ENCODE measurements at places on chromosomes 1 and 21.

DNA sequence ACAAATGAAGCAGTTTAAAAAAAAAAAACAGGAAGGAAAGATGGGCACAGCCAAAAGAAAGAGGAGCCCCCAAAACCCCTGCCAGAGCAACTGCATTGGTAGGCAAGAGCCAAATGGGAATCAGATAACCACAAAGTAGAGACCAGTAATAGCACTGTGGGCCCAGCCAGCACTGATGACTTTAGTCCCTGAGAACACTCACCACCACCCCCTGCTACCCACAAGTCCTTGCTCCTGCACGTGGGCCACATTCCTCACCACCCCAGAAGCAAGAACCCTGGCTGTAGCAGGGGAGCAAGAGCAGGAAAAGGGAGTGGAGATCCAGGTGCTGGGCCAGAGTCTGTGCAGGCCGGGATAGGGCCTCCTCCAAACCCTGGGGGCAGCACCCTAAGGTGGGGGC lies 86.1 kb downstream of the RRAGC start:
- DNase-seq = no peak

DNA sequence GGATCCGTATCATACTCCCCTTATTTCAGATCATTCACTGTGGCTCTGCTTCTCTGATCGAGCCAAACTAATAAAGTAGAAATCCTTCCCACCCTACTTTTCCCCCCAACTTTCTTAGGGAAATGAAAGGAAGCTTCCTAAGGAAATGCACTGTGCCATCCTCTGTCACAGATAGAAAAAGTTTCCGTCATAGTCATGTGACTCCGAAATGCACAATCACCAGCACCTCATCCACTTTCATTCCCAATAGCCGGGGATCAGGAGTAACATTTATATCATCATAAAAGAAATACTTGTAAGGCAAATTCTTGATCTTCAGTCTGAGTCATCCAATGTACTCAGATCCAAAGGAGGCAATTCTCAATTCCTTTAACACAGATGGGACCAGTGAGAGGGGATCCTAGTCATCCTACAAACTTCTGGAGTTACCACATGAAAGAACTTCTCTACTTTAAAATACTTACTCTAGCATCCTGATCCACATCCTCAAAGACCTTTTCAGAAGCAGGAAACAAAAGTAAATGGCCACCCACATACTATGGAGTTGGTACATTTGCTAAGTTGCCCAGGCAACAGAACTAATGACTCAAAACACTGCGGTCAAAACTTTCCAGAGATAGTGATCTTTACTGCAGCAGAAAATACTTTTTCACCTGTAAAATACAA lies 97.8 kb upstream of the ZC3H11B start:
- DNase-seq = no peak

GRCh38 chr1:75542818-75543570 lies 67.9 kb downstream of the SLC44A5 start:
- DNase-seq = no peak

GRCh38 chr1:2603521-2604155 lies 17.1 kb downstream of the PRXL2B start:
- DNase-seq = no peak

GRCh38 chr1:27509127-27510080 lies 19.4 kb upstream of the WASF2 start:
- DNase-seq = no peak

DNA sequence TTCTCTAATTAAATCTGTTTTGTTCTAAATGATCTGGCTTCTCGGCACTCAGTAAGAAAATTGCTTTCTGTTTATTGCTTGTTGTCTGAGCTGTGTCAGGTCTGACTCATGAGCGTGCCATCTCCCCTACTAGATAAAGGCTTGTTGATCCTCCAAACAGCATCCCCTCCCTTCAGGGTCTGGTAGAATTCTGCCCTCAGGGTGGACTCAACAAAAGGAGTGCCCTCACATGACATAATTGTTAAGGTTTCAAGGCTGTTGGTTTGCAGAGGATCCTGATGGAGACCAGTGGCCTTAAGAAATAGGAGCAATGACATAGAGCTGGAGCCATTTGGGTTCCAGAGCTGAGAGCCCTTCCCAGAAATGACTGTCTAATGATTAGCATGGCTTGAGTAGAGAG lies 36.0 kb upstream of the ATP2B4 start:
- DNase-seq = no peak

DNA sequence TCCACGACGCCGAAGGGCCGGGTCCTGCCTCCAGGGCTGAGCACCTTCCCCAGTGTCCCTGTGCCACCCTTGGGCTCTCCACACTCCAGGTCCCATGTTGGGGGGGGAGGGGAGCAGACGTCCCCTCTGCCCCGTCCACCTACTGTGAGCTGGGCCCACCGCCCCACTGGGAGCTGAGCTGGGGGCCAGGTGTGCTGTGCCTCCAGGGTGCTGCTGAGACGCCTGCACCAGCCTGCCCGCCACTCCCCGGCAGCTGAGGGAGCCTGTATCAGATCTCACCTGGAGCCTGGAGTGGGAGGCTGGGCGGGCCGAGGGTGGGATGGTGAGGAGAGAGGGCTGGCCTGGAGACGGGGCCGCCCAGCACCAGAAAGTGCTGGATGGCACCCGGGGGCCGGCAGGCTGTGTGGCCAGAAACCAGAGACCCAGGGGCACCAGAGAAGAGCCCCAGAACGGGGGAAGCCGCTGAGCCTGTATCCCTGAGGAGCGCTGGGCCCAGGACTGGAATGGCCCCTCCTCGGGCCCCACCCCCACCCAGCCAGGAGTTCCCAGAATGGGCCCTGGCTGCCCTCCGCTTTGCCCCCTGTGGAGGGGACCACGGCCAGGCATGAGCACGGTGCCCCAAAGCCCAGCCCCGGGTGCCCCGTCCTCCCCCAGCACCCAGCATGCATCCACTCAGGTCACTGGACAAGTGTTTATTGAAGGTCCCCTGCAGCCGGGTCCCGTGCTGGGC lies 3.4 kb downstream of the TNFRSF18 start:
- no peak for DNase-seq

- no peak for DNase-seq
Measured at GRCh38 chr1:14476170-14476955, 122.1 kb upstream of the KAZN start.

DNA sequence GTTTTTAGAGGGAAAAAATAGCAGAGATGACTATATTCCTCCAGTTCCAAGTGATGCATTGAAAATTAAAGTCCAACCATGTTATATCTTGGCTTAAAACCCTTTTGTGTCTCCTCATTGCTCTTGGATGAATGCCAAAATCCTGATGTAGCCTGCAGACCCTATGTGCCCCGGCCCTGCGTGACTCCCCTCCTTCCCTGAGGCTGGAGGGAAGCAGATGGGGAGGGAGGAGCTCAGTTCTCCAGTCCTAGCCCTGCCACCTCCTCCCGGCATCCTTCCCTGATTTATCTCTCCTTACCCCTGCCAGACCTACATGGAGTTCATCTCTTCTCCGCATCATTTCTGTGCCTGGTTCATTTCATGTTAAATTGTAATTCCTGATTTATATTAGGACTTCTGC lies 397.4 kb downstream of the PTPRU start:
- no peak for DNase-seq

DNA sequence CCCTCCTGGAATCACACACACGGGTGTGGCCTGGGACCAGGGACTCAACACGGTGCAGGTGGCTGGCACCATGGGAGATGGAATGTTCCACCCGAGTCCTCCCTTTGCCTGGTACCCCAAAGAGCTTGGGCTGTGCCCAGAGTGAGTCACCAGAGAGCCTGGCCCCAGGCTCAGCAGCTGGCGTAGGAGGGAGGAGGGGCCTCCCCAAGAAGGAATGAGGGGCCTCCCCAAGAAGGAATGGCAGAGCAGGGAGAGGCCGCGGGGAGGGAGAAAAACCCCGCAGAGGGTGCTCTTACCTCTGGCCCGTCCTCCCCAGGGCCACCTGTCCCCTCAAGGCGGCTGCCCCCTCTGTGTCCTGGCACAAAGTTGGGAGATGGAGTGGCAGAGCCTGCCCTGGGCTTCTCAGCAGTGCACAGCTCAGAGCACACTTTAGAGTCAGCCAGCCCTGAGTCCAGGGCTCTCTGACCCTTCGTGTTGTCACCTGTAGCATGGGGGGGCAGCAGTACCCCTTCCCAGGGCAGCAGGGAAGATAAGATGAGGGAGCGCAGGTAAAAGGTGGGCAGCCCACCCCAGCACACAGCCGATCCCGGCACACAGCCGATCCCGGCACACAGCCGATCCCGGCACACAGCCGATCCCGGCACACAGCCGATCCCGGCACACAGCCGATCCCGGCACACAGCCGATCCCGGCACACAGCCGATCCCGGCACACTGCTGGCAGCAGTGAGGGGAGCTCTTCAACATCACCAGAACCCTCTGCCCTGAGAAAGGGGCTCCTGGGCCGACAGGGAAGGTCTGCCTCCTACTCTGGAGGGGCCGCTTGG lies 20.2 kb upstream of the KCNAB2 start:
- peak; percentile 79 for DNase-seq

GRCh38 chr1:51768971-51769588 lies 109.4 kb downstream of the NRDC start:
- DNase-seq = peak; percentile 71

- DNase-seq = no peak
Measured at GRCh38 chr1:177392336-177392735, 221.6 kb downstream of the BRINP2 start.

- DNase-seq = peak; percentile 1
Measured at GRCh38 chr21:40049031-40049930, 182.0 kb downstream of the PCP4 start.

DNA sequence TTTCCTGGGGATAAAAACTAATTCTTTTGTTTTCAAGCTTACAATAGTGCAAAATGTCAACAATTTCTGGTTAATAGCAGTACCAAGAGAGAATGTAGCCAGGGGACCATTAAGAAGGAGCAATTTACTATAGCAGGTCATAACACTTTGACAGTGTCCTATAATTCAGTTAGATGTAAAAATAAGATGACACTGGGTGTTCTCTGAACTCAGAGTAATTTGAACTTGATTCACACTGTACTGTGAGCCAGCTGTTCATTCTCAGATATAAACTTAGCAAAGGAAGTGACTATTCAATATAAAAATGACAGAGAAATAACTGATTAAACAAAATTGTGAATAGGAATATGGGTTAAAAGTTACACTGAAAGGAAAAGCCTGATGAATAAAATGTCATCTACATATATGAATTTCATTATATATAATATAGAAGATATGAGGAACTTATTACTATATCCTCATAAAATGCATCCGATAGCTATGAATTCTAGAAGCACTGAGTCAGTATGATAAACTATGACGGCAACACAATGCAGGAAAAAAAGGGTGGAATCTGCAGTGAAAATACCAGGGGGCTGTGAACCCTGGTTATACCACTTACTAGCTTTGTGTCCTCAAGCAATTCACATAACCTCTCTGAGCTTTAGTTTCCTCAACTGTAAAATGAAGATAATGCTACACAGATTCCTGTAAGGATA lies 135.9 kb downstream of the ACBD6 start:
- no peak for DNase-seq

Data from suppressor macrophage treated with lipopolysaccharide for 1 hour (primary cell).